ENCODE measurements at places on chromosomes 7 and 10.

- DNase-seq = no peak
These were observed 1585.5 kb upstream of the LRRTM3 start for GRCh38 chr10:65340340-65340739.

DNA sequence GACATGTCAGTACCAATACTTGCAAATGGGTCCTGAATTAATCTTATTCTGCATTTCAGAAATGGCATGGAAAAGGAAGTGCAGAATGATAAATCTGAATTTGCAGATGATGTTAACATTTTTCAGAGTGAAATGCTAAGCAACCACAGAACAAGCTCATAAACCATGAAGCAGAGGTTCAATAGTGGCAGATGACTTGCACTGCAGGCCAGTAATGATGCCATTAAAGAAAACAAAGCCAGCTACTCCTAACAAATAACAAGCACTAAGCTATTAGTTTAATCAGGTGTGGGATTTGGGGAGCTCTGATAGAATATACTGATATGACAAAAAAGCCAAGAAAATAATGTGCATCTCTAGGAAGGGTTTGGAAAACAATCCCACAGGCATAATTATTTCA lies 85.4 kb downstream of the FAM13C start:
- no peak for DNase-seq

GRCh38 chr10:48606530-48607355 lies 1.9 kb upstream of the ARHGAP22 start:
- peak; percentile 83 for DNase-seq

- no peak for DNase-seq
These were observed 22.8 kb downstream of the GNA12 start for GRCh38 chr7:2821161-2821841.

GRCh38 chr7:421136-421991 lies 98.3 kb downstream of the PDGFA start:
- DNase-seq = no peak

Data from osteocyte (in vitro differentiated cells).